ENCODE measurements at places on chromosomes 5 and 9.
A peak's percentile ranks its signal among the peaks of the same experiment; 100 is the strongest.

DNA sequence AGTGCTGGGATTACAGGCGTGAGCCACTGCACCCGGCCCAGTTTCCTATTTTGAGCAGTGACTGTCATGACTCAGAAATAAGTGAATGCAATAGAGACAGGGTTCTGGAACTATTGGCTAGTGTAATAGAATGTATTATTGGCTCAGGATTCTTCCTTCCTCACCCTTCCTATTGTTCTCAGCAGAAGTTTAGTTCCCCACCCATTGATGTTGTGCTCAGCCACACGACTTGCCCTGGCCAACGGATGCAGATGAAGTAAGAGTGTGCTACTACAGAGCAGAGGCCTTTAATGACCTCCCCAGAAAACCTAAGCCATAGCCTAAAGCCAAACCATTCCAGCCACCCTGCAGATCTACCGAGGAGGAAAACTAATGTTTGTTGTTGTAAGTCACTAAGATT is 287.9 kb downstream of the AGTPBP1 start:
- no peak for DNase-seq

GRCh38 chr9:98784831-98785806 is 11.2 kb downstream of the ANKS6 start:
- no peak for DNase-seq

DNA sequence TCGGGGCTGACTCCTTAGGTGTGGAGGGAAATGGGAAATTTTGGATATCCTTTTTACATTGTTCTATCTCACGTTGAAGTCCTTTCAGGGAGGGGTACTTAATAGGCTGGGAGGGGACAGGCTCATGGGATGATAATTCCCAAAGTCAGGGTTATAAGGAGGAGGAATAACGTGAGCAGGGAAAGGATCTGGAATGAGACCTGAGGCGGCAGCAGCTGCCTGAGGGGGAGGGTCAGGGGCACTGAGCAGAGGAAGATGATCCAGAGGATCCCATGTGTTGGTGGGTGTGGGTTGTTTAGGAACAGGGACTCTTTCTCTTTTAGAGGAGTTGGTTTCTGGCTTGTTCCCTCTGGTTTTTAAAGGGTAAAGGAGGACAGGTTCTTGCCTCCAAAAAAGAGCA is 18.7 kb downstream of the IFT74 start:
- no peak for DNase-seq

- peak; percentile 83 for DNase-seq
These were observed 4.4 kb downstream of the RAPGEF1 start for GRCh38 chr9:131735238-131736128.

- DNase-seq = no peak
These were observed 331.5 kb upstream of the ZNF462 start for GRCh38 chr9:106531491-106531890.

DNA sequence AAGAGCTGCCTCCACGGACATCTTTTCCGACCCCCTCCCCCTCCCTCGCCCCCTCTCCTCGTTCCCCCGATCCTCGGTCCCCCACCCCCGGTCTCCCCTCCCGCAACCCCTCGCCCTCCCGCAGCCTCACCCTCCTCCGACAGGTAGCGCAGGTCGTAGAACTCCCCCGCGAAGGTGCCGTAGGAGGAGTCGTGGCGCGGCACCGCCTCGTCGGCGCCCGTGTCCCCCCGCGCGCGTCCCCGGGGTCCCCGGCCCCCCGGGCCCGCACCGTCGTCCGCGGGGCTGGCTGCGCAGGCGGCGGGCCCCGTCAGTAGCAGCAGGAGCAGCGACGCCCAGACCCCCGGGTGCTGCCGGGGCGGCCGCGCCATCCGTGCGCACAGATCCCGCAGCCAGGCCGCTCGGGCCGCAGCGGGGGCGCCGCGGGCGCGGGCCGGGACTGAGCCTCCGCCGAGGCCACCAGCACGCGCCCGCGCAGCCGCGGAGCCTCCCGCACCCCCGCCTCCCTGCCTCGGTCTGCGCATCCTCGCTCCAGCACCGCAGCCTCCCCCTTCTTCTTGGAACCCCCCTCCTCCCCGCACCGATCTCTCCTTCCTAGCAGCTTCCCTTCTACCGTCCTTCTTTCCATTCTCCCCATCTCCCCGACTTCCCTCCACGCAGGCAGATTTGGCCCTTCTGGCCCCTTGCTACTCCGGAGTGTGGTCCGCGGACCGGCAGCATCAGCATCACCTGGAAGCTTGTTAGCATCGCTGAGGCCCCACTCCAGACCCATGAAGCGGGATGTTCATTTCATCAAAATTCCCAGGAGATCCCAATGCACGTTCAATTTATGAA is at the start of gene FRRS1L:
Gene FRRS1L, minus strand, starts transcription at position 479 of the 831 bp plus-strand sequence. Its CDS starts 111 bp downstream, at position 368.
- DNase-seq = no peak

DNA sequence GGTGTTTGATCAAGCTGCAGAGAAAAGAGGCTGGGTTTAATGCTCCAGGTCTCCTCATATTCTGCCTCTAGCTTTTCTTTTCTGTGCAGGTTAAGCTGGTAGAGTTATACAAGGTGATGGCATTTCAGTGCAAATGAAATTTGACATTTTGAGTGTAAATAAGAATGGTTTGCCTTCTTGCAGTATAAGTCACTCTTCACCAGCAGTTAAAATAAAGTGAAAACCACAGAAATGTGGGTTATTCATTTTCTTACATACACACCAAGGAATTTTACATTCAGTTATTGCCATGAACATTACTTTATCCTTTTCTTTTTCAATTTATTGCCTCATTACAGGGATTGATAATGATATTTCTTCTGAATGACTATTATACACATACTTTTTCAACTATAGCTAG is 337.5 kb upstream of the PCSK5 start:
- DNase-seq = no peak

GRCh38 chr5:99032234-99033013 is 103.6 kb upstream of the CHD1 start:
- peak; percentile 79 for DNase-seq

DNA sequence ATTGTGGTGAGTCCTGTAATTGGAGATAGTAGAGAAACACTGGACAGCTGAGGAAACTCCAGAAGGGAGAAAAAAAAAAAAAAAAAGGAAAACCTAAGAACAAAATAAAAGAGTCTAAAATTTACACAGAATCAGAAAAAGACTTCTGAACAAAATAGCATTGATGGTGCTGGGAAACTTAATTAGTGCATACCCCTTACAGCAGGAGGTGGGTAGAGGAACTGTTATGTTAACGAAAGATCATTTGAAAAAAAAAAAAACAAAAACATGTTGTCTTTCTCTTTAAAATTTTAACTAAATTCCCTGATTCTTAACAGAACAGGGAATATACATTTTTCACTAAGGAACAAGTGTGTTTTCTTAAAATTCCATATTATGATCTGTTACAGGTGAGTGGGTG is 11.6 kb upstream of the MTX3 start:
- no peak for DNase-seq

DNA sequence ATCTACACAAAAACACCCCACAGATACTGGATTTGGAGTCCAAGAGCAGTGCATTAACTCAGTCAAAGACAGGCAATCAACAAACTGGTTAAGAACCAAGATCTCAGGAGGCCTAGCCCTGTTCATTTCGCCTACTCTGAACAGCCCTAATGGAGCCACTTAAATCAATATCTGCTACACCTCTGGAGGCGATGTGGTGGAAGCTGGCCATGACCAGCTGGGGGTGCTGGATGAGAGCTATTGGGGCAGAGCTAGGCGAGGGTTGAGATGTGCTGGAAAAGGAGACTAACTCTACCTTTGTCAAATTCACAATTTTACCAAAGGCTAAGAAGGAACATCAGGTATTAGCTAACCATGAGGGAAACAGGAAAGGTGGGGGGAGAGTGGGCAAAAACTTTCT is 23.3 kb upstream of the ARSB start:
- no peak for DNase-seq

- no peak for DNase-seq
These were observed 346.9 kb downstream of the RAB3C start for GRCh38 chr5:58929726-58930125.

GRCh38 chr9:93304574-93305496 is 120.9 kb downstream of the WNK2 start:
- peak; percentile 69 for DNase-seq

- DNase-seq = no peak
These were observed 201.5 kb downstream of the RGS3 start for GRCh38 chr9:113665064-113665463.

GRCh38 chr9:113886026-113886369 is 9.9 kb downstream of the ZNF618 start:
- DNase-seq = no peak

DNA sequence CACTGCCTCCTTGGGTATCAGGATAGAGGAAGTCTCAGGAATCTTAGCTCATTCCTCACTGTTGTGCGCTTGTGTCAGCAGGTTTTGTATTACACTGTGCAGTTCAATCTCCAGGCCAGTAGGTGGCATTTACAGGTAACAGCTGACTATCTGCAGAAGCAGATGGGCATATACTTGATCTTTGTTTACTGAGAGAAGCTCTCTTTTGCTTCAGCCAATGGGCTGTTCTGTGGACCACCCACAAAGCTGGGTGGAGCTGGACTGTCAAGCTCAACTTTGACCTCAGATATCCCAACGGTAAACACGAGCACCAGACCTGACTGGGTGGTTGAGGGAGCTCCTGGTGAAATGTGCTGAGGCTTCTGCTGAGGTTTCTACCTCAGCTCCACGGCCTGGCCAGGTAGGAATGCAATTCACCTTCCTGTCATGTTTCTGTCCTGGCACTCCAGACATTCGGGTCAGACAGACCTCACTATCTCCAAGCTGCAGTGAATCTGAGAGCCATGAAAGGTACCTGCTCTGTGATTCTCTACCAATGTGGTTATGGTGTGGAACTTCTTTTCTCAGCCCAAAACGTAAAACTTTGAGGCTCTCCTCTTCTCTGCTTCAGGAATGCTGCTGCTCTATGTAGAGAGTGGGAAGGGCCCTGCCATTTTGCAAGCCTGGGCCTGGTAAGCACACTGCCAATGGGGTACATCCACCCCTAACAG is 167.9 kb upstream of the ACTBL2 start:
- DNase-seq = peak; percentile 51

GRCh38 chr9:35813434-35814105 is 1.3 kb downstream of the HINT2 start:
- DNase-seq = no peak

All from suppressor macrophage (primary cell).